Heart right ventricle (tissue), 16 donors: ENCODE measurements at places on chromosomes 7 and 10. TPM values are rescaled to one million over a fixed set of nuclear protein-coding genes. Genes with fewer than 3 reads are reported as not detected.

PPP1R3C gene
- total RNA-seq: 121 TPM

DNA sequence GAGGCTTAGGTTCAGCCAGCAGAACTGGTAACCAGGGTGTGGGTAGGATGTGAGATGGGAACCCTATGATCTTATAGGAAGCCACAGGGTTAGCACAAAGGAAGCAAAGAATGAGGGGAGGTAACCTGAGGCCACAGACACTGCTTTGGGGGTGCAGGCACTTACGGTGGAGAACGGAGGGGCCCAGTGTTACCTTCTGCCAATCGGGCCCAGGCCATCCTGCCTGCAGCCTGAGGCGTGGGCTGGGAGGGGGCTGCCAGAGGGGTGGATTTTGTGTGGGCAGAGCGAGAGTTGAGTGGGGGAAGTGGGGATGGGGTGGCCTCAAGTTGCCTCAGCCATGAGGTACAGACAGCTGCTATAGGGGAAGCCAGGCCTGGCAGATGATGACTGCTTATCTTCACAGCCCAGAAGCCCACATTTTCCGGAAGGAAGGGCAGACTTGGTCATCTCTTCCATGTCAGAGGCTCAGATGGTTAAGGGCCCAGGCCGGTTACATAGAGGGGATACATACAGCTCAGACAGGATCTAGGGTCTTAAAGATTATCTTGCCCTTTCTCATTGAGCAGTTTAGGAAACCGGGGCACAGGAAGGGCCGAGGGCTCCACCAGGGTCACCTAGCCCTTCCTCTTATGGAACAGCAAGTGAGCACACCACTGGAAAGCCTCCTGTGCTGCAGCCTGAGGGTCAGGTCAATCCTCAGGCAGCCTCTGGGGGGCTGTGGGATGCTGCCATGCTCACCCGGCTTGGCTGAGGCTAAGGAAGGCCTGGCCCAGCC, 24.4 kb upstream of the VSIR start:
- no peak overlapping the region for H3K4me3 ChIP-seq
- no peaks in the 10 kb centered on the region for H3K36me3 ChIP-seq
- H3K4me1 ChIP-seq: no peaks in the 10 kb centered on the region
- no peaks in the 10 kb centered on the region for H3K27me3 ChIP-seq
- DNase-seq: no peak

- H3K27me3 ChIP-seq: no peaks in the 10 kb centered on the region
- peaks cover 24% of the 10 kb centered on the region for H3K4me1 ChIP-seq
- DNase-seq: no peak
- H3K4me3 ChIP-seq: peak overlapping the region; percentile 53
Measured at GRCh38 chr7:123533553-123533917, 860 bp downstream of the IQUB start.

PPP1R9A gene
- 41.9 TPM for total RNA-seq

DNA sequence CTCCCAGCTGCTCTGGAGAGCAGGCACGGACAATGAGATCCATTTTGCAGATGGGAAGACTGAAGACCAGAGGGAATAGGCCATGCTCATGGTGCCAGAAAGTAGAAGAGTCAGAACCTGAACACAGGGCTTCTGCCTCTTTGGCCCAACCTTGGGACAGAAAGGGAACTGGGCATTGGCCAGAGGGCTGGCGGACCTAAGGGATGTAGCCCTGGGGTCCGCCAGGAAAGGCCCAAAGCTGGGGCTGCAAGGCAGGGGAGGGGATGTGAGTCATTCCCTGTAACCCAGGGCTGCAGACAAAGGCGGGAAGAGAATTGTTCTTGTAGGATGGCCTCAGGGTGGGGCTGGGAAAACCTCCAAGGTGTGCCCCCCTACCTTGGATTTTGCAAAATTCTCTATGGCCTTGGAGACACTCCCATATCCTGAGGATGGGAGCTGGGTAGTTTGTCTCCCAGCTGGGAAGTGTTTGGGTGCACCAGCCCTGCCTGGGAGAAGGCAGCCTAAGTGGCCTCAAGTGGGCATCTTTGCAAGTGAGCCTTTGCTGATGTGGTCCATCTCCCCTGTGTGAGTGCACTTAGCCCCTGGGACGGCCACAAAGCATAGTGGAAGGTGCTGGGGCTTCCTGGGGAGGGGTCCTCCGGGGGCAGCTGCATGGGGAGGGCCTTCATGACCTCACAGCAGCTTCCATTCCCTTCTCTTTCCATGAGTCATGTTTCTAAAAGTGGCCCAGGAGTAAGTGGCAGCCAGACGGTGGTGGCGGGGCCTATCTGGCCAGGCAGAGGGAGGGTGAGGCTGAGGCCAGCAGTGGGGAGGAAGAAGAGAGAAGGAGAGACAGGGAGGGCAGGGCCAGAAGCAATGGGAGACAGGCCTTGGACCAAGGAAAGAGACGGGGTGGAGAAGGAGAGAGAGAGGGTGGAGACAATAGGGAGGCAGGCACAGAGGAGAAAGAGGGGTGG, 9.2 kb downstream of the AQP1 start:
- H3K27me3 ChIP-seq: no peaks in the 10 kb centered on the region
- peak overlapping the region; percentile 89 for H3K27ac ChIP-seq
- H3K4me1 ChIP-seq: peaks cover 61% of the 10 kb centered on the region
- peaks cover 42% of the 10 kb centered on the region for H3K36me3 ChIP-seq
- DNase-seq: peak; percentile 80

DNA sequence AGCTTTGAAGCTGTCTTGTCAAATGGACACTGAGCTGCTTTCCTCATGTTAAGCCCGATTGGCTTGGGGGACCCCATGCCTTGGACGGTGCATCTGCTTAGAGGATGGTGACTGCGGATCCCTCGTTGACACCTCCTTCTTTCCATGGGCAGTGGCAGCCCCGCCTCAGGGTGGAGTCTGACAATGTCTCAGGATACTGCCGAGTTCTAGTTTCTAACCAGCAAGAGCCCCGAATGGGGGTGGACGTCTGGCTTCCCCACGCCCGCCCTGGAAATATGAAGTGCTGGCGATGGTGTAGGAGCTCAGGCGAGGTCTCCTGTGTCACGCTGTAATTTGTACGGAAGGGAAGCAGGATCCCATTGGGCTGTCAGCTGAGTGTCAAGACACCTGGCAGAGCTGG, 106.2 kb upstream of the CTBP2 start:
- H3K27me3 ChIP-seq: no peaks in the 10 kb centered on the region
- no peaks in the 10 kb centered on the region for H3K4me1 ChIP-seq
- H3K4me3 ChIP-seq: no peak overlapping the region

ZNF3 gene
- total RNA-seq: 17.8 TPM

- no peak overlapping the region for H3K27ac ChIP-seq
- DNase-seq: no peak
- peaks cover 22% of the 10 kb centered on the region for H3K4me1 ChIP-seq
- peaks cover 97% of the 10 kb centered on the region for H3K27me3 ChIP-seq
Measured at GRCh38 chr10:100829097-100829870, 83.5 kb upstream of the SLF2 start.

GRCh38 chr7:16594061-16594460, 51.5 kb downstream of the ANKMY2 start:
- H3K27ac ChIP-seq: no peak overlapping the region
- DNase-seq: no peak
- H3K36me3 ChIP-seq: peaks cover 15% of the 10 kb centered on the region
- H3K27me3 ChIP-seq: no peaks in the 10 kb centered on the region
- no peaks in the 10 kb centered on the region for H3K4me1 ChIP-seq

GRCh38 chr10:76993213-76993612, 644.4 kb downstream of the KCNMA1 start:
- H3K27me3 ChIP-seq: no peaks in the 10 kb centered on the region
- DNase-seq: no peak
- H3K36me3 ChIP-seq: no peaks in the 10 kb centered on the region
- no peak overlapping the region for H3K27ac ChIP-seq

- no peaks in the 10 kb centered on the region for H3K27me3 ChIP-seq
- H3K4me1 ChIP-seq: no peaks in the 10 kb centered on the region
- no peaks in the 10 kb centered on the region for H3K36me3 ChIP-seq
- H3K4me3 ChIP-seq: no peak overlapping the region
- no peak for DNase-seq
Measured at GRCh38 chr7:124457841-124458240, 307.8 kb downstream of the GPR37 start.

SH2B2 gene
- total RNA-seq: 0.94 TPM

BCCIP gene
- 35.6 TPM for total RNA-seq

PDK4 gene
- total RNA-seq: 236 TPM

GRCh38 chr7:98981701-98982100, 103.4 kb downstream of the TRRAP start:
- H3K36me3 ChIP-seq: peaks cover 100% of the 10 kb centered on the region
- H3K27ac ChIP-seq: no peak overlapping the region
- no peak overlapping the region for H3K4me3 ChIP-seq
- no peaks in the 10 kb centered on the region for H3K4me1 ChIP-seq
